ENCODE measurements at places on chromosomes 13 and 19. TPM values are rescaled to one million over a fixed set of nuclear protein-coding genes. Genes with fewer than 3 reads are reported as not detected.

The ZNF66 gene
- 1.5 TPM for polyA plus RNA-seq

The PGLYRP2 gene
- 0.12 TPM for polyA plus RNA-seq

The RGCC gene
- 179 TPM for polyA plus RNA-seq

The CEACAM8 gene
- not detected for polyA plus RNA-seq

The C1QTNF9 gene
- polyA plus RNA-seq, result not detected

The CYP2A7 gene
- polyA plus RNA-seq, result not detected

The SPTBN4 gene
- not detected for polyA plus RNA-seq

The ZNF575 gene
- 0.83 TPM for polyA plus RNA-seq

The ZNF430 gene
- 59.1 TPM for polyA plus RNA-seq

The ADM5 gene
- not detected for polyA plus RNA-seq

The GPR18 gene
- polyA plus RNA-seq, result 22.6 TPM
